Muscle of back (tissue), 13 donors: ENCODE measurements at places on chromosomes 16 and 17.

- no peak for DNase-seq
Measured at GRCh38 chr16:73096510-73096909, 48.6 kb upstream of the ZFHX3 start.

- no peak for DNase-seq
Measured at GRCh38 chr16:80303691-80304090, 237.1 kb upstream of the DYNLRB2 start.

DNA sequence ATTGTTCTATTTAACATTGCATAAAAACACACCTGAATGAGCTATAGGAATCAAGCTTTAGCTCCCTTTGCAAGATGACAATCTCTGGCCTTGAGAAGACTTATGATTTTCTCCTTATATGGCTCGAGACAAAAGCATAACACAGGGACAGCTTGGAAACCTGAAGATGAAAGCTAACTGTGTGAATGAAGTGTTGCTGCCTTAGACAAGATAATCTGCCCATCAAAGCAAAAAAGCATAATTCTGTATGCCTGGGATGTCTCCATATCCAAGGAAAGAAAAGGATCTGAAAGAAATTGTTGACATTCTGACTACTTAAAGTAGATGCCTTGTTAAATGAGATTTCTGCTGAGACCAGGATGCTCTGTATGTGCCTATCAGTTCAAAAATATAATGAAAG is 526.7 kb upstream of the TOM1L1 start:
- DNase-seq, result no peak

DNA sequence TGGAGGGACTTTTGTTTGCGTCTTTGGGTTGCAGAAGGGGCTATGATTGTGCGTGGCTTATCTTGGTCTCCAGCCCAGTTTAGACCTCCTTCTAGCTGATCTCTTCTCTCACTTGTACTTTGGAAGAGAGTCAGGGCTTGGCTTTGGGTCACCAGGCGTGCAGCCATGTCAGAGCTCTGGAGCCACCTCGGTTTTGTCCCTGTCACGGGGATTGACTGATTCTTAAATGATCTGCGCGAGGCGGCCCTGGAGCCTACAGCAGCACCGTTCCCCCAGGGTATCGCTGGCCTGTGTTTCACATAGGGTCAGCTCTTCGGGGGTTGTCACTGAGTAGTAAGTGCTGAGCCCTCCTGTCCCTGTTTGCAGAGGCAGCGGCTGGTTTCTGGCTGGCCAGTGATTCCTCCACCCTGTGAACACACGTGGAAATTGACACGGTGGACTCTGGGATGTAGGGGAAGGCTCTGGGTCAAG is 209.8 kb upstream of the CHMP6 start:
- no peak for DNase-seq

GRCh38 chr17:62981933-62982332 is 15.9 kb downstream of the TANC2 start:
- no peak for DNase-seq

GRCh38 chr17:81074875-81075274 is 39.9 kb downstream of the BAIAP2 start:
- DNase-seq, result no peak
